ENCODE measurements at places on chromosomes 12 and 14.

DNA sequence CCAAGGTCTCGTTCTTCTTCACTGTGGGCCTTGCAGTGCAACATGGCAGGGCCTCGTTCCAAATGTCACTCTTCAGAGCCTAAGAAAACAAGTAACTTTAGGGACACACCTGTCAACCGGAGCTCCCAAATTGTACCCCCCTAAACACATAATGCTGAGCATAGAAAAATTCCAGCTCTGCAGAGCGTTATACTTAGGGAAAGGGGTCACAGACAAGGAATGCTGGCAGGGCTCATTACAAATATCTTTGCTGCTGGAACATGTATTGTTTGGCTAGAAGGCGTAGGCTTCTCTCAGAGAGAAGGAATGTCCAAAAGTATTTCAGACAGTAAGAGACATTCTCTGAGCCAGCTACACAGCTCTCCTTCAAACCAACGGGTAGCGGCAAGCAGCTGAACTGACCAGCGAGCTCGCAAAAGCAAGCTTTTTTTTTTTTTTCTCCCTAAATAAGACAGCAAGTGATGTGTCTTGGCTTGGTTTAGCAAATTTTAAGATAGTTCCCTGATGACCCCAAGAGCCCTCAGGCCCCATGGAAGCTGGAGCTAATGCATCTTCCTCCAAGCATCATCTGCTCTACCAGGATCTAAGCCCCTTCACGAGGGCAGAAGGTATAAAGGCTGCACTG lies 24.5 kb downstream of the SSH1 start:
- no peak for DNase-seq

DNA sequence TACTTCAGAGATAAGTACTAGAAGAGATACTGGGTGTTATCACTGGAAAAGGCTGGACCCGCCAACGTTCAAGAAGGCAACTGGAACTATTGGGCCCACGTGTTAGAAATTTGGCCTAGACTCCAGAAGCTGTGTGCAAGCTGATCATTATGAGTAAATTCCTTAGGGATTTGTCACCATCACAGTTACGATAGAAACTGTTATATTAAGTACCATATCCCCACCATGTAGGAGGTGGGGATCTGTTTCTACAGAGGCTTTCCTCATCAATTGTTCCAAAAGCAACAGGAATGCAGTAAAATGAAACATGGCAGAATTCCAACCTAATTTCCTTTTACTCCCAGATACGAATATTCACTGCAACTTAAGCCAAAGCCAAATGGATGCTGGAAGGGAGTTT lies 170.7 kb downstream of the NOVA1 start:
- no peak for DNase-seq

- peak; percentile 85 for DNase-seq
Measured at GRCh38 chr12:53701518-53702264, 25.6 kb downstream of the CALCOCO1 start.

DNA sequence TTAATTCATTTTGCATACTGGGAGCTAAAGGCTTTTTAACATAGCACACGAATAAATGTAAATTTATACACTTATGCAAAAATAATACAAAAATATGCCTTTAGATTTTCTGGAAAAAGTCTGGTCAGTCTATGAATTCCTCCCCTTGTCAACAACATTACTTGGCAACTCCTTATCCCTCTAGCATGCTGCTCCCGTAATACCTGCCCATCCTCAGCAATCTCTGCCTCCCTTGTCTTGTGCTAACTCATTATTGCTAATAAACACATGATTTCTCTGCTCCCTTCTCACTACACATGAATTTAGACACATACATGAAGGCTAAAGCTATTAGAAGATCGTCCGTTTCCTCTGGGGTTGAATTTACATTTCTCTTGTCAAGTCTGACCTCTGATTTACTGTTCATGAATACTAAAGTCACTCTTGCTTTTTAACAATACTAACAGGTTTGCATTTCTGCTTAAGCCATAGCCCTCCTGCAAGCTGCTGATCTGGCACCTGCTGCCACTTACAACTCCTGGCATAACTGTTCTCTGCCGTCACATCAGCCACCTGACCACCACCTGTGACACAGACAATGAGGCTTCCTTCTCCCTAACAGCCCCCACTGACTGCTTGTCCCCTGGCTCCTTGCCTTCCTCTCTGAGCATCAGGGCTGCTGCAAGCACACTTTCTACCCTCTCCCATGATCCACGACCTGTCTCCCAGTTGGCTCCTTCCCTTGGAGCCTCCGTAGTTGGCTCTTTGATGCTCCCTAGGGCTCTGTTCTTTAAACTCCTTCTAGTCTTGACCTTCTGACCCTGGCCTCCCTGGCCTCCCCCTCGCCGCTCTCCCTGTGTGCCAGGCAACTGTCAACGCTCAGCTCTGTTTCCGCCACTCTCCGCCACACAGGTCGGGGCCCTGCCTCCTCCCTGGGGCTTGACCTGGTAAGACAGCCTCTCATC lies 177.6 kb downstream of the CALM1 start:
- peak; percentile 61 for DNase-seq

DNA sequence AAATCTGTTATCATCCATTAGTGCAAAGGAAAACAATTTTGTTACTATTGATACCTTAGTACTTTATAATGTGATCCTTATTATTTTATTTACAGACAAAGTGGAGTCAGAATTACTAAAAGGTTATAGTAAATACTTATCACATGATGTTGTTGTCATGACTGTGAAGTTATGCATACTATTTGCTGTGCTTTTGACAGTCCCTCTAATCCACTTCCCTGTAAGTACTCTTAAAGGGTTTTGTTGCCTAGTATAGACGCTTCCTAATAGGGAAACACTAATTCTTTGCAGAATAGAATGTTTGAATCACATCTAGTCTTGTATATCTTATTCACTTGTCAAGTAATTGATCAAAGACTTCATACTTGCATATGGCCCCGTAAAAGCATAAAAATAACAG lies 69.4 kb downstream of the SLC38A6 start:
- DNase-seq, result no peak

DNA sequence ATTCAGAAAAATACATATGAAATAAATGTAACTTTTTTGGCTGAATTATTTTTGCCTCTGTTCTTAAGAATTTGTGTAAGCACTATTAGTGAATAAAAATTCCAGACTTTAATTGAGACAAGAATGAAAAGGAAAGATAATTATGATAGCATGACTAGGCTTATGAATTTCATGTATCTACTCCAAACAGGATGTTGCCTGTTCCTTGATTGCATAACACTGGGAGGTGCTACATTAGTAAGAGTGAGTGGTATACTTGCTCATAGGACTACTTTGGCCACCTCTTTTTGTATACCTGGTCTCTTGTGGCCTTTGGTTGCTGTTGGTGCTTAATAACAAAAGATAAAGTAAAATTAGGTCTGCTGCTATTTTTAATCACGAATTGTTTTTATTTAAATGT lies 112.8 kb downstream of the NAV3 start:
- DNase-seq, result peak; percentile 53

GRCh38 chr12:105978686-105979085 lies 160.1 kb downstream of the NUAK1 start:
- DNase-seq, result no peak

- no peak for DNase-seq
Measured at GRCh38 chr14:22814941-22815713, at the start of gene SLC7A7. Gene SLC7A7, minus strand, starts transcription at chr14:22815435. Its CDS starts 2,037 bp downstream, at chr14:22813398.

GRCh38 chr12:94309373-94309772 lies 150.3 kb downstream of the CEP83 start:
- DNase-seq, result no peak

DNA sequence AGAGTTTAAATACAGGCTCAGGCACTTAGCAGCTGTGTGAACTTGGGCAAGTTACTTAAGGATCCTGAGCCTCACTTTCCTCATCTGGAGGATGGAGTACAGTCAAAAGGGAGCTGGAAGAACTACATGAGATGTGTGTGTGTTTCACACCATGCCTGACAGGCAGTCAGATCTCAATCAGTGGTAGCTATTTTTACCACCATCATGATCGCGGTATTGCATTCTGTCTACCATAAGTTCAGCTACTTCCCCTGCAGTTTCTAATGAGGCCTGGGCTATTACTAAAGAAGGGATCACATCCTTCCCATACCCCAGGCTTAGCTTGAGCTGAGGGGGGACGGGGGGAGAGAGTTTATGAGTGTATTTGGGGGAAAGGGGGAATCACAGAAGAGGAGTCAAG lies 7.0 kb downstream of the AQP6 start:
- DNase-seq, result no peak

- DNase-seq, result no peak
Measured at GRCh38 chr14:23407516-23408306, at the start of gene MYH6. Gene MYH6, minus strand, starts transcription at chr14:23408273. Its CDS starts 1,050 bp downstream, at chr14:23407223.

DNA sequence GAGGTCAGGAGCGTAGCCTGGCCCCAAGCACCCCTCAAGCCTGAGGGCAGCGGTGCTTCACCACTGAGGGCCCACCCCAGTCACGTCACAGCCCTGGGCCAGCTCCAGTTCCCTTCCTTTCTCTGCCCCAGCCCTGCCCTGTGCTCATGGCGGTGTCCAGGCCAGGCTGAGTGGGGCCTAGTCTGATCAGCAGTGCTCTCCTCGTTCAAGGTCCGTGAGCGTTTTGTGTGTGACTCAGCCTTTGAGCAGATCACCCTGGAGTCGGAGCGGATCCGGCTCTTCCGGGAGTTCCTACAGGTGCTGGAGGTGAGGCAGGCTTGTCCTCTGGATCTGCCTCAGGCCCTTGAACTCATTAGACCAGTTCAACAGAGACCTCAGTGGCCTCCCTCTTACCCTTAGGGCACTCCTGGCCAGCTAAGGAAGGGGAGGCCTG lies 19.0 kb downstream of the PRPF40B start:
- peak; percentile 27 for DNase-seq

DNA sequence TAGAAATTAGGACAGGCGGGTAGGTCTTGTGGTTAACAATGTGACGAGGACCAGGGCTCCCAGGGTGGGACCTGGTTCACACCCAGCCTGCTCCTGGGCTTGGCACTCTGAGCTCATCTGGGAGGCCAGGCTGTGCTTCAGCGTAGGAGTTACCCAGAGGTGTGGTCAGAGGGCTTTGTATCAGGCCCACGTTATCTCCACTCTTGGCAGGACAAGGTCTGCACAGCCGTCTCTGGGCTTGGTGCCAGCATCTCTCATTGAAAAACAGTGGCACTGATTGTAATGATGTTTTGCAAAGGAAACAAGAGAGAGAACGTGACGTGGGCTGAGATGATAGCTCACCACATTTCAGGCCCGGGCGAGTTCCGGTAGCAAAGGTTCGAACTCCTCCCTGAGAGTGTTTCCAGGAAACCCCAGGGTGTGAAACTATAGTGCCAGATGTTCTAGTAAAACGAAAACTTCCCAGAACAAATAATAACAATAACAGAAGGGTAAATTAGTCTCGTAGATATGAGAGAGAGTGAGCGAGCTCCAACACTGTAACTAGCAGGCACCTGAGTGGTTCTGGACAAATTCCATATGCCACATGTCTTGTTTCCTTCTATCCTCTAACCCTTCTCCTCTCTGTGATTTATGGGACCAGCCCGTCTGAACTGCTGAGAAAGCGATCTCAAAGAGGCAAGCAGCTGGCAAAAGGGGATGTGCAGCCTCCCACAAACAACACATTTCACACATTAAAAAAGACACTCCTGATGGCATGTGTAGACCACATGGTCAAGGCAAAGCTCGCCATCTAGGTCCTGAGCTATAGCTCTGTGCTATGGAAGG lies 227.3 kb downstream of the KTN1 start:
- DNase-seq, result peak; percentile 64

DNA sequence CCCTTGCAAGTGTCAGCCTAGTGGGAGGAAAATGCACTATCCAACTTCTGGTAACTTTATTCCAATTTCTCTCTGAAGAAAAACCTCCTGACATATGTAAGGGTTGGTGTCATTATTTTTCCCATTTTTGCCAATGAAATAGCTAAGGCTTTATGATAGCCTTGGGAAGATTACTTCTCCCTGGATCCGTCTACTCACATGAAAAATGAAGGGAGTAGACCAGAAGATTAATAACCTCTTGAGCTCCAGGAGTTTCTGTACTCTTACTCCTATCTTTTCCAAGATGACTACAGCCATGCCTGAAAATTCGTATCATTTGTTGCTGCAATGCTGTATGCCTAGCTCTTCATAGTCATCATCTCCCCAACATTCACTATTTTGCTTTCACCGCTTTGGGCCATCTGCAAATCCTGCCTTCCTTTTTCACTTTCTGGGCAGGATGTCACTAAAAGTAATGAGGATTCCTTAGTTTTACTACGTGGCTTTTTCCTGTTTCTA lies 18.8 kb downstream of the TC2N start:
- DNase-seq, result no peak

GRCh38 chr12:87201598-87201997 lies 827.6 kb downstream of the C12orf50 start:
- no peak for DNase-seq

DNA sequence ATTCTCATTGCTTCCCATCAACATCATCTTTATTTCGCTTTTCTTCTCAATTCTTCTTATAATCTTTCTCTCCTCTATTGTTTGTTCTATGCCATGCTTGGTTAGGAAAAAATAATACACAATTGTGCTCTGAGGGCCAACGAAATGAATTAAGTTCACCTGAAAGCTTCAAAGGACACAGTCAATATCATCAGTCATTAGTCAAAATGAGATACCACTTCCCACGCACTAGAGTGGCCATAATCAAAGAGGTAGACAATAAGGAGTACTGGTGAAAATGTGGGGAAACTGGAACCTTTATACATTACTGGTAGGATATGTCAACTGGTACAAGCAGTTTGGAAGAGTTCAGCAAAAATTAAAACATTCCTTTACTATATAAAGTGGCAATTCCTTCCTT lies 91.5 kb downstream of the TMTC1 start:
- no peak for DNase-seq

- peak; percentile 88 for DNase-seq
Measured at GRCh38 chr12:53219956-53220693, 11.9 kb downstream of the RARG start.

- peak; percentile 66 for DNase-seq
Measured at GRCh38 chr14:32934073-32934880, 4.4 kb upstream of the NPAS3 start.

DNA sequence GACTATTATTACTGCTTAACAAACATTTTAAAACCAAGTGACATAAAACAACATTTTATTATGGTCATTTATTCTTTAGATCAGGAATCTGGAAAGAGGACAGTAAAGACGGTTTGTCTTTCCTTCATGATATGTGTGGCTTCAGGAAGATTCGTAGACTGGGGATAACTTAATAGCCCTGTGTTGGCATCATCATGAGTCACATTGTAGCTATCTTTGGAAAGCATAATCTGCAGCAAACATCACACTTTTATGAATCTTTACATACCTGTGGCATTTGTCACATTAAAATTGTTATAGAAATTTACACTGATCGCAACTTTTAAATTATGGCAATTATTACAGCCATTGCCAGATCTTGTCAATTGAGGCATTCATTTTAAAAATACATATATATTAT lies 397.1 kb downstream of the NOVA1 start:
- no peak for DNase-seq

DNA sequence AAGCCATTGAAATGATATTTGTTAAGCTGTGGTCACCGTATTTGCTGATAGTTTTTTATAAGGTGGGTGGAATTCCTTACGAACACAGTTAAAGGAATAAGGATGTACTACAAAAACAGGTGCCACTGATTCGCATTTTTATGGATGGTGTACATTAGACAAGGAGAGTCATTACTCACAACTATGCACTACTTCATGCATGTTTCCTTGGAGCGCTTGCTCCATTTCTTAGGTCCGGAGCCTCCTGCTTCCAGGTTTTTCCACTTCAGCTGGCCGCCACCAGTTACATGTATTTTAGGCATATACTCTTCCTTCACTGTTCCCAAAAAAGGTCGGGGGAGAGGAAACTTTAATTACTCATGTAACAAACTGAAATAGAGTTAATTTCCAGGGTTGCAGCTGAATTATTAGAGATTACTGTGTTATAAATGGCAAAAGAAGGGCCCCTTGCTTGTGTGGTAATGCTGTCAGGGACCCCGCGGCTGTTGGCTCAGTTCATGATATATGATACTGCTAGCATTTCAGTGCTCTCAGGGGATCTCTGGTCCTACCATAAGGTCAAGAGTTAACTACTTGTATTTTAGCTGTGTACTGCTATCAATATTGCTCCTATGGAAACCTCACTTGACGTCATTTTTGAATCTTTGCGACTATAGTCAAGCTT lies 454.7 kb downstream of the NPAS3 start:
- DNase-seq, result peak; percentile 18
